Gastroesophageal sphincter (tissue), 4 donors: ENCODE measurements at places on chromosomes 16 and 17. TPM values are rescaled to one million over a fixed set of nuclear protein-coding genes. Genes with fewer than 3 reads are reported as not detected.

GRCh38 chr17:21168555-21168865 is 41.7 kb downstream of the DHRS7B start:
- no peak for ATAC-seq

Gene TBC1D3C
- total RNA-seq = not detected

Gene TM4SF5
- total RNA-seq = not detected

DNA sequence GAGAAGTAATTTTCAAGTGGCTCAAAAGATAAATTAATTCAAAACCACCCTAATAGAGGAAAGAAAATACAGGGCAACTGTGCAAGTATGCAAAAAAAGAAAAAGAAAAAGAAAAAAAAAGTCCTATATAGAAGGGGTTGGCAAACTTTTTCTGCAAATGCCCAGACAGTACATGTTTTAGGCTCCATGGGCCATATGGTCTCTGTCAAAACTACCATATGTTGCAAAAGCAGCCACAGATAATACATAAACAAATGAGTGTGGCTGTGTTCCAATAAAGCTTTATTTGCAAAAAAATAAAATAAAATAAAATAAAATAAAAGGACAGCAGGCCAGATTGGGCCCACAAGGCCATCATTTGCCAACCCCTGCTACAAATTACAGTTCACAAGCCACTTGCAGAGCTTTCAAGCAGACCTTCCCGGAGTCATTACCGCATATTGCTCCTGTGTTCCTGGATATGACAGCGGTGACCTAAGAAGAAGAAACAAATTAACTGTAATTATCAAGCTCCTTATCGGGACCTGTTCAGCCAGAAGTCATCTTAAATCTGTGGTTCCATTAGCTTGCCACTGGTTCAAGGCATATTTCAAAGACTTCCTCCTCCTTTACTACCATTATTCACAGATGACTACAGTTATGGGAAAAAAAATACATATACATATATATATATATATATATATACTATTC is 15.9 kb downstream of the ZC3H7A start:
- ATAC-seq = no peak

DNA sequence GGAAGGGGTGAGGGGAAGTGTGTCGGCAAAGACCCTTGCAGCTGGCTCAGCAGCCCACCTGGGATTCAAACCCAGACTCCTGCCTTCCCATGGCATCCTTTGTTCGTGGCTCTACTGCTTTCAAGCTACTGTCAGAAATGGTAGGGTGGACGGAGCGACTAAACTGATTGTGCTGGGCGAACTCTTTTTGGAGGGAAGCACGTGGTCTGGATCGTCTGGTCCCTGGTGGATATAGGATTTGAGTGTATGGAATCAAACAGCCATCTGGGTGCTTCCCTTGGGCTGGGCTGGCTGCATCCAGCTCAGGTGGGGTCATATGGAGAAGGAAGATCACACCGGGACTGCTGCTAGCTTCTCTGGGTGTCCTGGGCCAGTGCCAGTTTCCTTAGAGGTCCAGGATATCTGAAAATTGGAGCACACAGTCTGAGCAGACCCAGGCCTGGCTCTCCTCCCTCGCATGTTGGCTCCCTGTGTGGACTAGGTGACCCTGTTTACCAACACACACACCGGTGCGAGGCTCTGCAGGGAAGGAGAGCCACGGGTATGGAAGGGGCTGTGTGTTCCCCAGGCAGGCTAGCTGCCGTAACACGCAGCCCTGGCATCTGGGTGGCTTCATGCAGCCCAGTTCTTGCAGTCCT is 8.6 kb downstream of the CMIP start:
- no peak for ATAC-seq

DNA sequence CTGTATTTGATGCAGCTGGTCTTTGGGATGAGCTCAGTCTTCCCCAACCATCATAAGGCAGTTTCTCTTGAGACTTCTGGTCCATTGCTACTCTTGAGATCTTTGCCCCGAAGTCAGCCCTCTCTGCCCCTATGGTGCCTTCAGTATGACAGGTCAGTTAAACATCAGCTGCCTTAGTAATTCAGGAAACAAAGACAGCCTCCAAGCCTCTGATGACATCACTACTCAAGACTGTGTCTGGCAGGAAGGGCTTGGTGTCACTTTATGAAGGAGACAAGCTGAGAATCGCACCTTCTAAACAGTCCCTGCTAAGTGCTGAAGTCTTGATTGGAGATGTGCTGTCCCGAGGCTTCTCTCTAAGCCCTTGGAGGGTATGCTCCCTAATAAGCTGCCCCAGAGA is 104.9 kb upstream of the TBX2 start:
- no peak for ATAC-seq

Gene SOX8
- 4.4 TPM for total RNA-seq

- ATAC-seq = no peak
Measured at GRCh38 chr16:53042235-53042701, 10.4 kb downstream of the CHD9NB start.

- ATAC-seq = peak; percentile 80
Measured at GRCh38 chr17:9228408-9229159, 207.3 kb downstream of the NTN1 start.

DNA sequence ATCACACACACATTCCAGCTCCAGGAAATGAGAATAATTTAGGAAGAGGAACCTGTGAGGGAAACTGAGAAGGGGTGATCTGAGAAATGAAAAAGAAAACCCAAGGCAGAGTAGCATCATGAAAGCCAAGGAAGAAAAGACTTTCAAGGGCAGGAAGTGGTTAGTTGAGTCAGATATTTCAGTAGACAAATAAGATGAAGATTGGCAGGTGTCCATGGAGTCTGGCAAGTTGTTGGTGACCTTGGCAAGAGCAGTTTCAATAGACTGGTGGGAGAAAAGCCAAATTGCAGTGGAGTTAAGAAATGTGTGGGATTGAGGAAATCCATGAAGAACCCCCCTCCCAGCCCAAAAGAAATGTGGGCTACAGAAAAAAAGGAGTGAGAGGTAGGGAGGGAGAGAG is 10.7 kb downstream of the GNAO1 start:
- ATAC-seq = no peak

- no peak for ATAC-seq
Measured at GRCh38 chr17:33847900-33848299, 407.2 kb upstream of the CCL2 start.

Gene CMTM2
- not detected for total RNA-seq

- ATAC-seq = no peak
Measured at GRCh38 chr17:57226793-57227192, 29.5 kb upstream of the MSI2 start.

Gene KRT24
- 1.2 TPM for total RNA-seq

GRCh38 chr16:73545755-73546154 is 497.8 kb upstream of the ZFHX3 start:
- ATAC-seq = no peak

Gene CASKIN1
- not detected for total RNA-seq

DNA sequence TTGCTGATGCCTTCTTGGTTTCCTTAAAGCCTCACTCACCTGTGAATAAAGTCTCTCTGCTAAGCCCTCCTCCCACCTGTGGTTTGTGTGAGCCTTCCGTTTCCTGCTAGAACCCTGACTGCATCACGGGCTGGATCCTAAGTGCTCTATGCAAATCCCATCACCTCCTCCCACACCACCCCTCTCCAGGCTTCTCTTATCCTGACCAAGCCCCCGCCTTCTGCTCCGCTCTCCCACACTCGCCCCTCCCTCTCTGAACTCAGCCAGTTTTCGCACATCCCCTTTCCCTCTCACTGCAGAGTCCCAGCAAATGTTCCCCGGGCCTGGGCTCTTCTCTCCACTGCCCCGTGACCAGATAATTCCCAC is 51.8 kb downstream of the PIMREG start:
- no peak for ATAC-seq

DNA sequence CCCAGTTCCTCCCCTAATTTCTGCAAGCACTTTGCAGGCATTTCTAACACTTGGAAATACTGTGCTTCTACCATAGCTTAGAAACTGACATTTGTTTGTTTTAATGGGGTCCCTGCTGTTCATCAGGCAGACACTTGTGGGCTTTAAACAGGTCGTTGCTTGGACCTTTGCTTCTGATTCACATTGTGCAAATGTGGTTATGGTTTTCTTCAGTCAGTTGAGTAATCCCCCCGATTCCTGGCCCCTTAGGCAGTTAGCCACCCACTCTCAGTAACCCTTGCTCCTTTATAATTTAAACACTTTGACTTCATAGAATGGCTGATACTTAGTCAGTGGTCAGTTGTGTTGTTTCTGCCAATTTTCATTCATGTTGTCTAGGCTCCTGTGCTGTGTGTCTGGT is 39.4 kb downstream of the SLC47A1 start:
- no peak for ATAC-seq

Gene C16orf46
- 0.42 TPM for total RNA-seq

- ATAC-seq = no peak
Measured at GRCh38 chr16:13906168-13907089, 13.5 kb upstream of the ERCC4 start.

Gene DBF4B
- 0.96 TPM for total RNA-seq

Gene OTOP2
- not detected for total RNA-seq

DNA sequence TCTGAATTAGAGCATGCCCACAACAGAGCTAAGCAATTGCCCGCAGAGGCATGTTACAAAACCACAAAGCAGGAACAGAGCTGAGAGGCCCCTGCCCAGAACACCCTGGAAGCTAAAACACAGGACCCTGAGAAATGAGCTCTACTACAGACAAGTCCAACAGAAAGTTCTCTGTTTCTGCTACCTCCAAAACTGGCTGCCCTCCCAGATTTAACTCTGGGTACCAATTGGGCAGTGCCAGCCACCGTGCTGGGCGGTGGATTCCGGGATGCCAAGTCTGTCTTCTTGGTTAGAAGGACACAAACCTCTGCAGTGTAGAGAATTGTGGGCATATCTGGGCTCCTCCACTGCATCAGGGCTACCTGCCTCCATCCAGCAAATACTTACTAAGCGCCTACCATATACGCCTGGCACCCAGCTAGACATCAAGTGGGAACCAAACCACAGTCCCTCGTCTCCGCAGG is 1.0 kb downstream of the CMTM4 start:
- ATAC-seq = no peak

- no peak for ATAC-seq
Measured at GRCh38 chr17:57113011-57113410, 28.0 kb downstream of the AKAP1 start.

DNA sequence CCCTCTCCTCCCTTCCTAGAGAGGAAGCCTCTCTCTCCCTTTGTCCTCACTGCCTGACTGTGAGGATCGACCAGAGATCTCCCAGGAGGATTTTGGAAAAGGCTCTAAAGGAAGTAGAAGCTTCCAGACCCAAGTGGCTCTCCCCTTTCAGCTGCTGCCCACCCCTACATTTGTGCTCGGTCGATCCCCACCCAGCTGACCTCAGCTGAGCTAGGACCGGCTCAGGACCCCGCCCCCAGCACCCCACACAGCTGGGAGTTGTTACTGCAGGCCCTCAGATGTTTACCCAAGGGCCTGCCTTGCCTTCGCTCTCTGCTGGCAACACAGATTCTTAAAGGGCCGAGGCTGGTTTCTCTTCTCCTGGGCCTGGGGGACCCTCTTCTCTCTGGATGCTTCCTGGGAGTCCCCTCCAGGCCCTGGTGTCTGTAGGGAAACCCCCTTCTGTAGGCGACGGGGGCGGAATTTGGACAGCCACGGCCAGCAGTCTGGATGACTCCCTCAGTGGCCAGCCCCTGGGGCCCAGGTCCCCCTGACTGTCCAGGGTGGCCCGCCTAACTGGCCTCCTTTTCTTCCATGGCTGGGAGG is 26.9 kb upstream of the TIMP2 start:
- no peak for ATAC-seq

Gene HEATR9
- not detected for total RNA-seq

Gene WSCD1
- total RNA-seq = 5.0 TPM
